ENCODE measurements at places on chromosomes 16 and 17. TPM values are rescaled to one million over a fixed set of nuclear protein-coding genes. Genes with fewer than 3 reads are reported as not detected.

DNA sequence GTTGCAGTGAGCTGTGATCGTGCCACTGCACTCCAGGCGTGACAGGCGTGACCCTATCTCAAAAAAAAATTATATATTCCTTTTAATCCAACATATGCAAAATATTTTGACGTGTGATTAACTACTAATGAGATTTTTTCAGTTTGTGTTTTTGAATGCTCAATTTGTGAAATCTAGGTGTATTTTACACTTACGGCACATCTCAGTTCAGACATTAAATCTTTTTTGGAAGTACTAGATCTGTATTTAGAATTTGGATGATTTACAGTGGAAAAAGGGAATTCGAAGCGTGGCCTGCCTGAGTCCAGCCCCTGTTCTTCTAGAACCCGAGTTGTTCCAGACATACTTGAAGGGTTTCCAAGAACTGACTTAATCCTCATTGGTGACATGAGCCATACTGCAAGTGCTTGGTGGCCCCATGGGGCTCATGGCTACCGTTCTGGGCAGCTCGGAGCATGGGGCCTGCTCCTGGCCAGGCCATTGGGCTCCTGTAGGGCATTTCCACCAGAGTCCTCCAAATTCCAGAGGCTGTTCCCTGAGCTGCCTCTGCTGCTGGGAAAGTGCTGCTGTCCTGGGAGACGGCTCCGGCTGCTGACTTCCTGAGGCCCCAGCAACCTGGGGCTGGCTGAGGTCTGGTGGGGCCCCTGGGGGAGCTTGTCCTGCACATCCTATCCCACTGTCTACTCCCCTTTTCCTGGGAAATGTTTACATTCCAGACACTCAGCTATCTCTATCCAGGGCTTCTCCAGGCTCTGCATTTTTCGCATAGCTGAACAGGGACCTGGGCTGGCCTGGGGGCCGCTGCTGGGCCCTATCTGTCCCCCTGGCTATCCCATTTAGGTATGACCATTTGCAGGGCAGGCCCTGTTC is 27.2 kb downstream of the LLGL2 start:
- DNase-seq, result no peak

DNA sequence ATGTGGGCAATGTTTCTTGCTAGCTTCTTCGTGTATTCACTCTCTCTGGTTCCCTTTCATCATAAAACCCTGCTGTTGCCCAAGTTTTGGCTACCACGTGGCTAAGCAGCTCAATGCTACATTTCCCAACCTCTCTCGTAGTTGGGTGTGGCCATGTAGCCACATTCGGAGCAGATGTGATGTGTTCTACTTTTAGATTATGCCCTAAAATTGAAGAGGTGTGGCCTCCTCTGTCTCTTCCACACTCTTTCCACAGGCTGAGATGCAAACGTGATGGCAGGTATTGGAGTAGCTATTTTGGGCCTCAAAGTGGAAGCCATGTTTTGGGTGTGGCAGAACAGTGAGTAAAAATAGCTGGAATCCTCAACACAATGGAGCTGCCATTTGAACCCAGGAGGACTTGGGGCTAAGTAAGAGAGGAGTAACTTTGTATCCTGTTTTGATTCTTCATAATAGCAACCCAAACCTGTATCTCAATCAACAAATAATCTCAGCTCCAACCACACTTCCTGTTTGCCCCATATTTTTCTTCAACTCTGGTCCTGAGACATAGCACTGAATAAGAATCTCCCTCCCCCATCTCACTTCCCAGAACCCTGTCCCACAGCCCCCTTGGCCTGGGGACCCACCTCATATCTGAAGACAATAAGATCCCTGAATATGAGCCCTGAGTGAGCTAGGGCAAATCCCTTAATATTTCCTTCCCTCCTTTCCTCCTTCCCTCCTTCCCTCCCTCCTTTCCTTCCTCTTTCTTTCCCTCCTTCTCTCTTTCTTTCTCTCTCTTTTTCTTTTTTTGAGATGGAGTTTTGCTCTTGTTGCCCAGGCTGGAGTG is 4.0 kb downstream of the NUPR1 start:
- peak; percentile 77 for DNase-seq

- DNase-seq, result no peak
Observed at GRCh38 chr16:54273566-54273965, 13.0 kb downstream of the IRX3 start.

- peak; percentile 62 for DNase-seq
Observed at GRCh38 chr17:2336852-2337543, at the start of gene SGSM2. TSS of gene SGSM2 (plus strand) at chr17:2337501. CDS start at chr17:2337689, 188 bp downstream.

- DNase-seq, result no peak
Observed at GRCh38 chr16:89230255-89230654, 12.8 kb downstream of the ZNF778 start.

GRCh38 chr17:4540687-4541327 is 14.4 kb downstream of the MYBBP1A start:
- DNase-seq, result peak; percentile 60

The GAS2L2 gene
- not detected for total RNA-seq

- no peak for DNase-seq
Observed at GRCh38 chr17:40547785-40548478, 17.3 kb downstream of the CCR7 start.

GRCh38 chr17:12821376-12821940 is 32.2 kb downstream of the ARHGAP44 start:
- no peak for DNase-seq

- DNase-seq, result peak; percentile 64
Observed at GRCh38 chr17:1108765-1109605, 70.8 kb downstream of the ABR start.

DNA sequence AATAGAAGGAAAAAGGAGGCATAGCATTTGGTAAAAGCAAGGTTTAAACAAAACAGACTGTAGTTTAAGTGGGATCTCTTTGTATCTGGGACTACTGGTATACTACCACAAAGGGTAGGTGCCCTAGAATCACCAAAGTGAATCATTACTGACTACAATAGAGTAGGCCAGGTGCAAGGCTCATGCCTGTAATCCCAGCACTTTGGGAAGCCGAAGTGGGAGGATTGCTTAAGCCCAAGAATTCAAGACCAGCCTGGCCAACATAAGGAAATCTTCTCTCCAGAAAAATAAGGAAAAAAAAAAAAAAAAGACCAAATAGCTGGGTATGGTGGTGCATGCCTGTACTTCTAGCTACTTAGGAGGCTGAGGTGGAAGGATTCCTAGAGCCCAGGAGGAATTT is 60.8 kb upstream of the CORO6 start:
- DNase-seq, result no peak

The ZACN gene
- total RNA-seq, result 0.13 TPM

DNA sequence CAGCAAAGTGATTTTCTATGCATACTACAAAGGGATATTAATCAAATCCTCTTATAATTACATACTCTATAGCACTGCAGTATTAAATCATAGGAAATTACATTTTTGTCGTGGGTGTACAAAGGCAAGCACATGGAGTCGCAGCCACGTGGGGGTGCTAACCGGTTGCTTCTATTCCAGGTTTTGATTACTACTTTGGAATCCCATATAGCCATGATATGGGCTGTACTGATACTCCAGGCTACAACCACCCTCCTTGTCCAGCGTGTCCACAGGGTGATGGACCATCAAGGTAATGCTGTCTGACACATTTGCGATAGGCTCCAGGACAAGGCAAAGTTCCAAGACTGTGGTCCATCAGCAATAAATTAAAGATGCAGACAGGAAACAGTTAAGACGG is 60.1 kb downstream of the ARSG start:
- no peak for DNase-seq

Data from adrenal gland (tissue), 19 donors.